ENCODE measurements at places on chromosomes 12 and 14. TPM values are rescaled to one million over a fixed set of nuclear protein-coding genes. Genes with fewer than 3 reads are reported as not detected.

Gene BEGAIN
- total RNA-seq, result 0.14 TPM

Gene AJUBA
- 91.7 TPM for total RNA-seq

Gene AKAP6
- 4.7 TPM for total RNA-seq

Gene UBC
- total RNA-seq, result 1,588 TPM

Gene PLEKHD1
- total RNA-seq, result not detected

Gene C1R
- total RNA-seq, result 300 TPM

Gene DBX2
- not detected for total RNA-seq

Gene TRHDE
- 6.3 TPM for total RNA-seq

Gene C14orf39
- not detected for total RNA-seq

Gene OVCH1
- total RNA-seq, result not detected

Gene SLC6A13
- not detected for total RNA-seq

Gene RNF212B
- total RNA-seq, result not detected

Measured in placental pericyte (primary cell).